ENCODE measurements at places on chromosomes 5 and 9. TPM values are rescaled to one million over a fixed set of nuclear protein-coding genes. Genes with fewer than 3 reads are reported as not detected.

DNA sequence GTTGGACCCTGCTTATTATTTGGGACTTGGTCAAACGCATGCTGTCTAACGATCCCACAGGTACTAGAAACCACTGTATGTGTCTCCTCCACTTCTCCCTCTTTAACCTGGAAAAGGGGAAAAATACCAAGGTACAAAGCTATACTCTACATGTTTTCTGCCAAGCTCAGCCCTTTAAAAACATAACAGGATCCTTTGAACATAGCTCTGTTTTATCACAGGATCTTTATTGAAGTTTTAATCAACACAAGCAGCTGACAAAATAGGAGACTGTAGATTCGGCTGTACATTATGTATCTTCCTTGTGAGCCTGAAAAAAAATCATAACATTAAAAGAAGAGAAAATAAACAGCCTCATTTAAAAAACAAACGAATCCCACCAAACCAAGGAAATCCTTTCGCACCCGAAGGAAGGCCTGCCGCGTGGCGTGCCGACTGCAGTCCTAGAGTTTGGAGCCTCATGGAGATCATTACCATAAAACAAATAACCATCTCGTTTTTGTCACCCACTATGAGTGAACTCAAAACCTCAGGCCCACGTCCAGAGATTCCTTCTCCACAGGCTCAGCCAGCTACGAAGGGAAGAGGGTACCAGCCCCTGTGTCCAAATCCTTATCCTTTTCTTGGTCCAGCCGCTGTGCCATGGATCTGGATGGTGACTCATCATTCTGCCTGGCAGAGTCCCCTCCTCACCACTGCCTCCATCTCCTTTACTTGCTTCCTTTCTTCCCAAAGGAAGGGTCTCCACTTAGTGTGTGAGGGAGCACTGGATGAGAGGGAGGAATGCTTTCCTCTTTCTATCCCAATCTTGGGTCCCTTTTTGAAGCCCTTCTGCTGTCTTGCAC lies 651.1 kb downstream of the CCDC171 start:
- H3K27ac ChIP-seq = no peak overlapping the region
- H3K4me3 ChIP-seq = no peak overlapping the region
- no peak for DNase-seq
- no peaks in the 10 kb centered on the region for H3K36me3 ChIP-seq

The OTULINL gene
- total RNA-seq = 17.0 TPM

The NPR3 gene
- not detected for total RNA-seq

DNA sequence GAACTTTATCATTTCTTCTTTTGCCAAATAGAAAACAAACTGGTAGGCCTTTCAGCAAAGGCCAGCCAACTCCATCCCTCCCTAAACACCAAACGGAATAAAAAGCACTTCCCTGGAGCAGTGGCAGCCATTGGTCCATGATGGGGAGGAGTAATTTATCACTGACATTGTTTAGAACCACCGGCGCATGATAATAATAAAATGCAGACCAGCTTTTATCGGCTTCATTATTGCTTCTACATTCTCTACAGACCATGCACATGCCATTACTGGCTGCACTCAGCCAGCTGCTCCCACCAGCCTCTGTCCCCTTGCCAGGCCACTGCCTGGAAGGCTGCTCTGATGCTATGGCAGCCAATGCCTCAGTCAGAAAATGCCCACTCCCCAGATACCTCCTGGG lies 45.9 kb downstream of the ABCA1 start:
- H3K36me3 ChIP-seq = no peaks in the 10 kb centered on the region
- H3K27ac ChIP-seq = no peak overlapping the region
- H3K4me3 ChIP-seq = no peak overlapping the region

DNA sequence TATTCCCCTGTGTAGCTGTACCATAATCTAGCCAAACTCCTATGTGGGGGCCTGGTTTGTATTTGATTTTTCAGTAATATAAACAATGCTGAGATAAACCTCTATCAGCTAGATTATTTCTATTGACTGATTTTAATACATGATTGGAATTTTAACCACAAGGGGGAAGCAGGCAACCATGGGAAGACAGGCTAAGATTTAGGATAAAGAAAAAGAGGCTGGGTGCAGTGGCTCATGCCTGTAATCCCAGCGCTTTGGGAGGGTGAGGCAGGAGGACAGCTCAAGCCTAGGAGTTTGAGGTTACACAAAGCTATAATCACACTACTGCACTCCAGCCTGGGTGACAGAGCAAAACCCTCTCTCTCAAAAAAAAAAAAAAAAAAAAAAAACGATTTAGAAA lies 18.1 kb upstream of the GPX3 start:
- DNase-seq = no peak
- no peaks in the 10 kb centered on the region for H3K27me3 ChIP-seq
- H3K36me3 ChIP-seq = no peaks in the 10 kb centered on the region
- H3K4me3 ChIP-seq = no peak overlapping the region

The ENG gene
- 27.5 TPM for total RNA-seq

- peaks cover 7% of the 10 kb centered on the region for H3K4me1 ChIP-seq
- no peak overlapping the region for H3K27ac ChIP-seq
- H3K36me3 ChIP-seq = peaks cover 6% of the 10 kb centered on the region
Observed at GRCh38 chr9:132166599-132166998, 4.7 kb downstream of the NTNG2 start.

The NMUR2 gene
- not detected for total RNA-seq

DNA sequence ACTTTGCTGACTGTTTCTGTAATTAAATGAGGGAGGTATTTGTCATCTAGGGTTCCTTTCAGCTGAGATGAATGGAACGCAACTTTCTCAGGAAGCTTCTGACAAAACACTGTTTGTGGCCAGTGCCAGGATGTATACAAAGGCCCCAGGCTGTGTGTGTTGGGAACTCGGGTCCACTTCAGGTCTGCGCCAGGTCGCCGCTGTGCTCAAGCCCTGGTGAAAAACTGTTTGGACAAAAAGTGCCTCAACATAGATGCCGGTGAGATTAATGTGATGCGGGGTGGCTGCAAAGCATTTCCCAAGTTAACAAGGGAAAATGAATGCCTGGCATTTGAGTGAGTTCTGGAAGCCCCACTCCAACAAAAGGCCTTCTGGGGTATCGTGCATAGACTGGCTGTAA lies 156.4 kb downstream of the GABBR2 start:
- H3K4me3 ChIP-seq = no peak overlapping the region
- no peak overlapping the region for H3K27ac ChIP-seq
- peaks cover 21% of the 10 kb centered on the region for H3K27me3 ChIP-seq
- no peaks in the 10 kb centered on the region for H3K36me3 ChIP-seq
- H3K4me1 ChIP-seq = no peaks in the 10 kb centered on the region

GRCh38 chr5:68821056-68821455 lies 272.8 kb upstream of the SLC30A5 start:
- no peaks in the 10 kb centered on the region for H3K4me1 ChIP-seq
- no peak for DNase-seq
- peaks cover 31% of the 10 kb centered on the region for H3K27me3 ChIP-seq

- no peak overlapping the region for H3K27ac ChIP-seq
- no peaks in the 10 kb centered on the region for H3K27me3 ChIP-seq
- no peak overlapping the region for H3K4me3 ChIP-seq
Observed at GRCh38 chr5:147981074-147981473, 74.7 kb upstream of the C5orf46 start.

GRCh38 chr9:129863059-129863690 lies 27.9 kb downstream of the USP20 start:
- DNase-seq = peak; percentile 79
- H3K27ac ChIP-seq = peak overlapping the region; percentile 91
- peak overlapping the region; percentile 66 for H3K4me3 ChIP-seq
- H3K27me3 ChIP-seq = no peaks in the 10 kb centered on the region

The MORN5 gene
- not detected for total RNA-seq

DNA sequence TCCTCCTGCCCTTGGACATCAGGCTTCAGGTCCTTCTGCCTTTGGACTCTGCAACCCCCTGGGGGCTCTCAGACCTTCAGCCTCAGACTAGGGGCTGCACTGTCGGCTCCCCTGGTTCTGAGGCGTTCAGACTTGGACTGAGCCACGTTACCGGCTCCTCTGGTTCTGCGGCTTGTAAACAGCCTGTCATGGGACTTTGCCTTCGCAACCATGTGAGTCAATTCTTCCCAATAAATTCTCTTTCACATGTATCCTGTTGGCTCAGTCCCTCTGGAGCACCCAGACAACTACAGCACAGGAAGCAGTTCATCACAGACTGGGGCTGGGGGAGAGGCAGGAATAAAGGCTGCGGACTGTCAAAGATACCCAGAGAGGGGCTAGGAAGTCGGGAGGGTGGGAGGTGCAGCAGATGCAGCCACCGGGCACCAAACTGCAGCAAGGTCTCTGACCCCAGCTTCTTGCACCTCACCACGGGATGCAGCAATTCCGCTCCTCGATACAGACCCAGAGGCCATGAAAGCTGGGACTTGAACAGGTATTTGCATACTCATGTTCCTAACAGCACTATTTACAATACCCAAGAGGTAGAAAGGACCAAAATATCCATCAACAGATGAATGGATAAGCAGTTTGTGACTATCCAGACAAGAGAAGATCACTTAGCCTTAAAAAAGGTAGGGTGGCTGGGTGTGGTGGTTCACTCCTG lies 100.8 kb downstream of the COL23A1 start:
- H3K4me3 ChIP-seq = no peak overlapping the region
- H3K27me3 ChIP-seq = no peaks in the 10 kb centered on the region
- no peak overlapping the region for H3K27ac ChIP-seq
- no peaks in the 10 kb centered on the region for H3K36me3 ChIP-seq

DNA sequence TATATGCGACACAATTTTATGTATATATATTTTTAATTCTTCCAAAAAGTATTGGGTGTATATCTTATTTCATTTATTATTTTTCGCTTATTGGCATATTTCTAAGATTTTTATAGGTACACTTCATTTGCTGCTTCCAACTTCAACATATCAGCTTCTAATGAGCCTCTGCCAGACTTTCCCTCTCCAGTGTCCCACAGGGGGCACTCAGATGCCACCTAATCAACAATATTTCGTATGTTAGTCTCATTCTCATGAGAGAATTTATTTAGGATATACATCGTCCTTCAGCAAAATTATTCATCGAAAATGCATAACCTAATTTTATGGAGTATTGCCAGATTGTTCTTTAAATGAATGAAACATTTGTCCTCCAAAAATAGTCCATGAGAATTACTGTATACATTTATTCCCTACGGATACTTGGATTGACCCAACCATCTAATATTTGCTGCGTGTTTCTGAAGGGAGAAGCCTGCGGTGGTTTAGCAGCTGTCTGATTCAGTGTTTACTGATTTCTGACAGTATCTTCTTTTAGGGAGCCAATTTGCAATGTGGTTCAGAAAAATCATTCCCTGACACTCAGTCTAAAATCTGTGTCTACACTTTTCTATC lies 100.6 kb upstream of the SELENOP start:
- H3K4me3 ChIP-seq = no peak overlapping the region
- no peak for DNase-seq
- peaks cover 8% of the 10 kb centered on the region for H3K27me3 ChIP-seq
- H3K4me1 ChIP-seq = peaks cover 16% of the 10 kb centered on the region
- no peak overlapping the region for H3K27ac ChIP-seq

- H3K4me3 ChIP-seq = no peak overlapping the region
- no peak overlapping the region for H3K27ac ChIP-seq
- peaks cover 19% of the 10 kb centered on the region for H3K36me3 ChIP-seq
Observed at GRCh38 chr9:33017283-33018041, 7.6 kb upstream of the DNAJA1 start.

The CREB3 gene
- 34.3 TPM for total RNA-seq

DNA sequence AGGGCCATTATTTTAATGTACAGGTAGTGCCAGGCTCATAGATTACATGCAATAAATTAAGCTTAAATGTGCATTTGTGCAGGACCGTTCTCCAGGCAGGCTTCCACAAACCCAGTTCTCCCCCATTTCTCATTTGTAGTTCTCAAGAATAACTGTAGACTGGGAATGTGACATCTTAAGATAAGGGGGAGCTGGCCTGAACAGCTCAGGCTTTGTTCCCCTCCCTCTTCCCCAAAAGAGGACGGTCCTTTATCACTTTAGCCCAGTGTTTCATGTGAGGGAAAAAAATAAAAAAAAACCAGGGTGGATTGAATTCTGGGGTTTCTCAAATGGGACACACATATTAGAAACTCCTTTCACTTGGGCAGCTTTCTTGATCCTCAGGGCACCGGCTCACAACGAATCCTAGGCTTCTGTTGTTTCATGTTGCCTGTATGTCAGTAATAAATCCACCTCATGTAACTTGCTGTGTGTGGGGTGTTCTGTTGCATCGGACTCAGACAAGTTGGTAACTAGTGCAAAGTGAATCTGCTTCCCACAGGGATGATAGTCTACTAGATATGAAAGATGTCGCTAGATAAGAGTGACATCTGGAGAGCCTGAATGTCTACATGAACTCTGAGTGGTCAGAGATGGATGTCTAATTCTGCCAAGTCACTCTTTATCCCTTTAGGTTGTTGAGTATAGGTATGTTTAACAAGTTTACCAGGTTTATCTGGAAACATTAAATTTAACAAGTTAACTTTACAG lies 2030.6 kb upstream of the NUDT12 start:
- no peak overlapping the region for H3K27ac ChIP-seq
- DNase-seq = no peak
- H3K4me3 ChIP-seq = no peak overlapping the region
- no peaks in the 10 kb centered on the region for H3K4me1 ChIP-seq
- no peaks in the 10 kb centered on the region for H3K36me3 ChIP-seq

The SNAPC4 gene
- 22.7 TPM for total RNA-seq

The SVEP1 gene
- not detected for total RNA-seq

The TNFSF15 gene
- 0.28 TPM for total RNA-seq

GRCh38 chr9:113219969-113220368 lies 1.1 kb downstream of the FKBP15 start:
- peaks cover 32% of the 10 kb centered on the region for H3K36me3 ChIP-seq
- peak overlapping the region; percentile 92 for H3K4me3 ChIP-seq
- H3K27ac ChIP-seq = peak overlapping the region; percentile 78
- H3K4me1 ChIP-seq = peaks cover 46% of the 10 kb centered on the region
- no peak for DNase-seq

The CNOT8 gene
- total RNA-seq = 57.6 TPM

GRCh38 chr5:156379206-156379605 lies 52.2 kb downstream of the SGCD start:
- no peak overlapping the region for H3K27ac ChIP-seq
- H3K36me3 ChIP-seq = no peaks in the 10 kb centered on the region
- no peaks in the 10 kb centered on the region for H3K4me1 ChIP-seq
- no peak for DNase-seq
- peaks cover 4% of the 10 kb centered on the region for H3K27me3 ChIP-seq

The RFK gene
- 17.1 TPM for total RNA-seq

The SOX30 gene
- total RNA-seq = 0.11 TPM

The SH3RF2 gene
- 0.57 TPM for total RNA-seq

The P4HA2 gene
- 44.9 TPM for total RNA-seq

Data from activated T-helper 2 cell treated with anti-CD3 and anti-CD28 coated beads, Interferon-gamma antibody, Interleukin-2, Interleukin-4, amounts not matched to agents 10 μg/mL and 5 μg/mL and 100 μg/mL, durations not matched to agents 14 hours and 24 hours and 36 hours (primary cell).